Type B pancreatic cell (in vitro differentiated cells): ENCODE measurements at places on chromosomes 7 and 10.

DNA sequence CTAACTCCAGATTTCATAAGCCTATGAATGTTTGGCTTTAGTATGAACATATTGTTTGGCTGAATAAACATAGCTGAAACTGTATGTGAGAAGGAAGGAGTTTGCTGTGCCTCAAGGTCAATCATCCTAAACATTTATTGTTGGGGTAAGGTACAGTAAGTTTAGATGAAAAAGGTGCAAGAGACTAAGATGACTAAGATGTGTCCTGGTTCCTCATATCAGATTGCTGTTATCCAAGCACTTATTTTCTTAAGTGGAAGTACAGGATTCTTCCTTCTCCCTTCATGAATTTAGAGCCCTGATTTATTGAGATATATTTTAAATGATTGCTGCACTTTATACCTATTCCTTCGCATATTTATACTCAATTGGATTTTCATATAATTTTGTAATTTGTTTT lies 12.2 kb downstream of the MDFIC start:
- DNase-seq = no peak

DNA sequence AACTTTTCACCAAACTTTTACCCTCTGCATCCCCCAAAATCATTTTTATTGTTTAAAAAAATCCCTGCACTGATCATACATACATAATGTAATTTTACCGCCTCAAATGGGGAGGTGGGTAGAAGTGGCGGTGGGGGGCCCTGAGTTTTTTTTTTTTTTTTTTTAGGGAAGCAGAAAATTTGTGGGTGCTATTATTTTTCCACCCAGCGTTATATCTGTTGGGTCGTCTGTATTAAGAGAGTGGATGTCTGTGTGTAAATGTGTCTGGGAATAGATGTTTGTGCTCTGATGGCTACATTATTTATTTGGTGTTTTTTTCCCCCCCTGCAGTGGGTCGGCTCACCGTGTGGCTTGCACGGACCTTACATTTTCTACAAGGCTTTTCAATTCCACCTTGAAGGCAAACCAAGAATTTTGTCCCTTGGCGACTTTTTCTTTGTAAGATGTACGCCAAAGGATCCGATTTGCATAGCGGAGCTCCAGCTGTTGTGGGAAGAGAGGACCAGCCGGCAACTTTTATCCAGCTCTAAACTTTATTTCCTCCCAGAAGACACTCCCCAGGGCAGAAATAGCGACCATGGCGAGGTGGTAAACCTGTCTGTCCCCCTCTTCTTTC lies 438 bp downstream of the ARID5B start:
- no peak for DNase-seq

DNA sequence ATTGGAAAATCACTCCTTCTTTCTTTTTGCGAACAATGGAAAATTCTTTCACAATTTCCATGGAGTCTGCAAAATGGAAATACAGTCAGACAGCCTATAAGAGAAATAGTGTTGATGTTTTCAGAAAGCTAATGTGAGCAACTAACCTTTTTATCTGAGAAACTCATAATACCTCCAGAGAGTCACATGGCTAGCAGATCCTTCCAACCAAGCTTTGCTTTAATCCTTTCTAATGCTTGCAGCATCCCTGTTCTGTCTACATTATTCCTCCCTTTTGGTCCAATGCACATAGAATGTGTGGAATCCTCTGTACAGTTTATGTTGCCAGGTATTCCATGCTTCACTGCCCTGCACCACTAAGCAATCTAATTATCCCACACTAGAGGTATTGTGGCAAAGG lies 717.5 kb upstream of the LRRN3 start:
- DNase-seq = no peak

DNA sequence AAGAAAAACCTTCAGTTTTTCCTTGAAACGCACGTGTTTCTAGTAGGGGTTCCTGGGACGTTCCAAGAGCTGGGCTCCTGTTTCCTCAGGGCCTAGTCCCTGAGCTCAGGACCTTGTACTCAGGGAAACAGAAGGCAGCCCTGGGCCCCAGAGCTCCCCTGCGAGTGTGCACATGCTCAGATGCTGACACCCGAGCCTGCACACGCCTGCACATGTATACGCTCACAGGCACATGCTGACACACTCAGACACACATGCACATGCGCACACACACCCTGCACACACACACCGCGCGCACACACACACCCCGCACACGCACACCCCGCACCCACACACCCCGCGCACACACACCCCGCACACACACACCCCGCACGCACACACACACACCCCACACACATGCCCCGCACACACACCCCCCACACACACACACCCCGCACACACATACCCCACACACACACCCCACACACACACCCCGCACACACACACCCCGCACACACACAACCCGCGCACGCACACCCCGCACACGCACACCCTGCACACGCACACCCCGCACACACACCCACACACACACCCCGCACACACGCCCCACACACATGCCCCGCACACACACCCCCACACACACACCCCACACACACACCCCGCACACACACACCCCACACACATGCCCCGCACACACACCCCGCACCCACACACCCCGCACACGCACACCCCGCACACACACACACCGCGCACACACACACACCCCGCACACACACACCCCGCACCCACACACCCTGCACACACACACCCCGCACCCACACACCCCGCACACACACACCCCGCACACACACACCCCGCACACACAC lies 52.2 kb downstream of the CALML3 start:
- DNase-seq = no peak

- no peak for DNase-seq
Measured at GRCh38 chr7:98105942-98106544, 619 bp upstream of the LMTK2 start.

DNA sequence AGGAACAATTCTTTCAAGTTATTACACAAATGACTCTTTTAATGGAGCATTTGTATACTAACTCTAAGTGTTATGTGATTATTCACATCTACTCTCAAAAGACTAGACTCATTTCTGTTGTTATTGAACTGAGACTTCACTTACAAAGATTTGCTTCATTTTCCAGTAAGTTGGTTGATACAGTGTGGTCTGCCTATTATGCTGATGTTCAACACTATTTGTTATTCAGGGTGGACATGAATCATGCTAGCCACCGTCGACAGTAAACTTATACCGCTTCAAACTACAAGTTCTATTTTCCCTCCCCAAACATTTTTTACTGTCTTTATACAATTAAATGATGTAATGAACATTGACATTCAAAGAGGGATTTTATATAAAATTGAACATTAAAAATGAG lies 84.5 kb downstream of the PRKG1 start:
- no peak for DNase-seq

DNA sequence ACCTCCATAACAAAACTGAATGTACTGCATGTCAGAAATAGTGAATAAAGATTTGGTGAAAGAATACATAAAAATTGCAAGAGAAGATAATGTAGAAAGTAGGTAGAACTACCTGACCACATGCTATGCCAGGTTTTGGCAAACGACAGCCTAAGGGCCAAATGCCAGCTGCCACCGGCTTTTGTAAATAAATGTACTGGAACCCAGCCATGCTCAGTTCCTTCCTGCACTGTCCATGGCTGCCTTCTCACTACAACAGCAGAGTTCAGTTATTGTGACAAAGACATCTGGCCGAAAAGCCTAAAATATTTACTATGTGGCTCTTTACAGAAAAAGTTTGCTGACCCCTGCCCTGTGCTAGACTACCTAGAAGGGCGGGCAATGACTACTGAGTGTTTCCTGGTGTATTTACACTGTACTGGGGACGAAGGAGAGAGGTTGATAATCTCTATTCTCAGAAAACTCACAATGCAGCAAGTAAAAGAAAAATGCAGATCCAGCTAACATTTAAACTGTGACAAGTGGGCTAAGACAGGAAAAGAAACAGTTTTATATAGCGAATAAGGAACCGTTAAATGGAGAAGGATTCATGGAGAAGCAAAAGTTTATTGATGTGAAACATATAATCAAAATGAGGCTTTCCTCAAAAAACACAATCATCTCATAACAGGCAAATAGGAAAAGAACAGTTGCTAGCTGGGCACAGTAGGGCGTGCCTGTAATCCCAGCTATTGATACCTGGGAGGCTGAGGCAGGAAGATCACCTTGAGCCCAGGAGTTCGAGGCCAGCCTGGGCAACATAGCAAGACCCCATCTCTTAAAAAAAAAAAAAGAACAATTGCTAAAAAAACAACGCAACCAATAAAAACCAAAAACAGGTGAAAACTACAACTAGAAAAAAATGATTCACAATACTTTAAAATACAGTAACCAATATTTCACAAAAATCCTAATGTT lies 13.7 kb downstream of the KIN start:
- no peak for DNase-seq

GRCh38 chr10:52571018-52571417 lies 201.6 kb downstream of the MBL2 start:
- no peak for DNase-seq

DNA sequence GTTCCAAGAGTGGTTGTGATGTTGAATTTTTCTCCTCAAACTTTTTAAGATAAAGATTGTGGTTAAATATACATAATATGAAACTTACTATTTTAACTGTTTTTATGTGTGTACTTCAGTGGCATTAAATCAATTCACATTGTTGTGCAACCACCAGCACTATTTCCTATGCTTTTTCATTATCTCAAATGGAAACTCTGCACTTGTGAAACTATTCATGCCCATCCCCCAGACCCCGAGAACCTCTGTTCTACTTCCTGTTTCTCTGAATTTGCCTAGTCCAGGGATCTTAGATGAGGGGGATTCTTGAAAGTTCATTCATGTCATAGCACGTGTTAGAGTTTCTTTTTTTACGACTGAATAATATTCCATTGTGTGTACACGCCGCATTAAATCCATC lies 67.0 kb downstream of the WDR37 start:
- no peak for DNase-seq

DNA sequence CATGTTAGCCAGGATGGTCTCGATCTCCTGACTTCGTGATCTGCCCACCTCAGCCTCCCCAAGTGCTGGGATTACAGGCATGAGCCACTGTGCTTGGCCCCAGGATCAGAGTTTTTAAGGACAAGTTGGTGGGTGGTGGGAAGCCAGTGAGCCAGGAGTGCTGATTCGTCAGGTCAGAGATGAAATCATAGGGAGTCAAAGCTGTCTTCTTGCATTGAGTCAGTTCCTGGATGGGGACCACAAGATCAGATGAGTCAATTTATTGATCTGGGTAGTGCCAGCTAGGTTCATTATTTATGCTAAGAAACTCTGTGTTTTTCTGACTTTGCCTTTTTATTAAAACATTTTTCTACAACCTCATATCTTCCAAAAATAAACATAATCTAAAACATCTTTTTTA lies 423.8 kb downstream of the ARL4A start:
- no peak for DNase-seq

GRCh38 chr10:115972426-115972825 lies 300.6 kb downstream of the GFRA1 start:
- no peak for DNase-seq

- DNase-seq = no peak
Measured at GRCh38 chr7:136009488-136010079, 32.4 kb upstream of the MTPN start.

- DNase-seq = no peak
Measured at GRCh38 chr7:1234881-1235500, 2.3 kb downstream of the UNCX start.

DNA sequence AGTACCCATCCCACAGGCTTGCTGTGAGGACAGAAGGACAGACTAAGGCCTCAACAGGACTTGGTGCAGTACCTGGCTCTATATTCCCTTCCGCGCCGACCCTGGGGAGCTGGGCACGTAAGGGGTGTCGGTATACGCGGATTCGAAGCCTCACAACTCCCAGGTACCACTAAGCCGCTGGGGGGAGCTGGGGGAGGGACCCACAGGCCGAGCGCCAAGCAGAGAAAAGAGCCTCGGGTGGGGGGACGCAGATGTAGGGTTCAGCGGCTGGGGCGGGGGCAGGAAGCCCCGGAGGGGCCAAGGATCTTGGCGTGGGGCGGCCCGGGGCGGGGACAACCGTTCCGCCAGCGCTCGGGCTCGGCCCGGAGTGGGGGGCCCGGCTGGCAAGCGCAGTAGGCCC lies 126.4 kb upstream of the ZNF746 start:
- DNase-seq = no peak

DNA sequence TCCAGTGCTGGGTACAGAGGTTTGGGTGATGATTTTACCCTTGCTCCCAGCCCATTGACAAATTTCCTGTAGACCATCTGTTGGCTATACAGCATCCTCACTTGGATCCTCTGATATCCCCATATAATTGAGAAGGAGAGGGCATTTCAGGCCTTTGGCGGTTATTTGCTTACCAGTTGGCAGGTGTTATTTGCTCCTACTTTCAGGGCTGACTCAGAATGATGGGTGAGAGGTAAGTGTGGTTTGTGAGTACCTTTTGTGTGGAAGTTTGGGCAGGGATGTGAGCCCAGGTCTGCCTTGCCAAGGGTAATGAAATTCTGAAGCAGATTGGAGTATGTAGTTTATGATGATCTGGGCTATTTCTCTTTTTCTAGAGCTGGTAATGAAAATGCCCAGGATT lies 93.6 kb downstream of the LRMDA start:
- DNase-seq = no peak
